Daoy (cell line): ENCODE measurements at places on chromosomes 11 and 22. TPM values are rescaled to one million over a fixed set of nuclear protein-coding genes. Genes with fewer than 3 reads are reported as not detected.

DNA sequence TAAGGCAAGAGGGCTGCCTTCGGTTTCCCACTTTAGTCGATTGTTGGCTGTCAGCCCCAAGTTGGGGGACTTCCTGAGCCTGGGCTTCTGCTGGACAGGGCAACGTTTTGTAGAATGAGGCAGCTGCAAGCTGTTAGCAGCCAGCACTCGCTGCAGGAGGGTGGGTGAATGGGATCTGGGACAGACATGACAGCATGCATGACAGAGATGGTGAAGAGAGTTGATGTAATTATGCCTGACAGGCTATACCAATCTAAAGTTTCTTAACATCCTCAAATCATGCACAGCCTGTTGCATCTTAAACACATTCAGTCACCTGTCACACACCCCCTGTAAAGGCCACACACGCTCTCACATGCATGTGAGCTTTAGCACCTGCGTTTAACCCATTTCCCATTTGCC is 49.2 kb downstream of the CWC15 start:
- DNase-seq: no peak

GRCh38 chr22:43159484-43160178 is 8.3 kb downstream of the TSPO start:
- peak; percentile 57 for DNase-seq

DNA sequence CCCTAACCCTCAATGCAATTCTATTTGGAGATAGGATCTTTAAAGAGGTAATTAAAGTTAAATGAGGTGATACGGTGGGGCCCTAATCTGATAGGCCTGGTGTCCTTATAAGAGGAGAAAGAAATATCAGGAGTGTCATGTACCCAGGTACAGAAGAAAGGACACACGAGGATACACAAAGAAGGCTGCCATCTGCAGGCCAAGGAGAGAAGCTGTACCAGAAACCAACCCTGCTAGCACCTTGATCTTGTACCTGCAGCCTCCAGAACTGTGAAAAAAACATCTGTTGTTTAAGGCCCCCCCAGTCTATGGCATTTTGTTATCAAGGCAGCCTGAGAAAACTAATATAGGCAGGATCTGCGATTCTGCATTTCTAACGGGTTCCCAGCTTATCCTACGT is 44.2 kb downstream of the FBXO7 start:
- no peak for DNase-seq

- peak; percentile 97 for DNase-seq
Observed at GRCh38 chr11:33690290-33691065, 10.1 kb downstream of the C11orf91 start.

DNA sequence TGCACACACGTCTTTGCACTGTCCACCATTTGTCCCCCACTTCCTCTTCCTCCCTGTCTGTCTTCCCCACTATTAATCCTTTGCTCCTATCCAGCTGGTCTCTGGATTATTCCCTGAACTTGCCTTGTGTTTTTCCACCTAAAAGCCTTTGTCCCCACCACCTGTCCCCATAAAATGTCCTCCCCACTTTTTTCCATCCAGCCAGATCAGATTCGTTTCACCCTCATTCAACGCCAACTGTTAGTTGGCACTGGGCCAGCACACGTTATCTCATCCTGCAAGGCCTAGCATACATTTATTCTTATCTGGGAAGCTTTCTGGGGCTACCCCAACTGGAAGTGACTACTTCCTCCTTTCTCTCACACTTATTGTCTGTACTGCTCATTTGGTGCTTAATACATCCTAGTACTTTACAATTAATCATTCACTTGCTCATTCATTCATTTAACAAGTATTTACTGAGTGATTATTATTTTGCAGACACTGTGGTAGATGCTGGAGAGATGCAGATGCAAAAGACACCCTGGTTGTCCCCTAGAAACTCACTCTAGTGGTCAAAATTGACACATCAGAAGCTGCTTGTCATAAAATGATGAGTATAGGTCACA is 96.2 kb downstream of the RASSF10 start:
- DNase-seq: no peak

The VSIG2 gene
- not detected in 2 replicates for total RNA-seq

The OR5A1 gene
- total RNA-seq: not detected in 2 replicates

- no peak for DNase-seq
Observed at GRCh38 chr11:8757047-8757446, 74.5 kb downstream of the RPL27A start.

The HPX gene
- 0.06 TPM in 1 of 2 replicates, not detected in the other for total RNA-seq

DNA sequence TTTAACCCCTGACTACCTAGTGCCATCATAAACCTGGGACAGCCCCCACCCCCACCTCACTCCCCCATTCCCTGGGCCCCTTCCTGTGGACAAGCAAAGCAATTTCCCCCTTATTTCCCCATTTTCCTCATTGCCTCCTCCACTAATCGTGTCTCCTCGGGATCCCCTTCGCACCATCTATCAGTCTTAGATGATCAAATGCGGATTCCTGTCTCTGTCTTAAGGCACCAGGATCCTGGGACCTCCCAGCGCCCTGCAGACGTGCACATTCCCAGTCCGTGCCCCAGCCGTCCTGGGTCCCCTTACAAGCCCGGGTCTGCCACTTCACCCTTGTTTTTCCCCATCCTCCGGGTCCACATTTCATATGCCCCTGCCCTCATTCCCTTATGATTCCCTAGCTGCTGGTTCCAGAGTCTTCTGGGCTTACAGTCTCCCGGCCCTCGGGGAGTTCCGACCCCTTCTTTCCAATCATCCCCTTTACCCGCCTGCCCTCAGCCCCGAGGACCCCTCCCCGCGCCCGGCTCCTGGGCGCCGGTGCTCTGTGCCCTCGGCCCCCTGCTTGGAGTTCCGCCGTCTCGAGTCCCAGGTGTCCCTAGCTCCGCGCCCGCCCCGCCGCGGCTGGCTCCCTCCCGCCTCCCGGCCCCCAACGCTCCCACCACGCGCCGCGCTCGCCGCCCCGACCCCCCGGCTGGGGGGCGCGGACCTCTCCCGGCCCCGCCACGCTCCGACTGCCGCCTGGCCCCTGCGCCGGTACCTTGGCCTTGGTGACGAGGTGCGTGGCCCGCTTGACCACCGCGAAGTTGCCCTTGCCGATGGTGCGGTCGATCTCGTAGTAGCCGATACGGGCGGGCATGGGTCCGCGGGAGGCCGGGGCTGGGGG is 599 bp downstream of the SIK3 start:
- peak; percentile 39 for DNase-seq

The OTOG gene
- not detected in 2 replicates for total RNA-seq

The CADM1 gene
- total RNA-seq: 91.4 and 101 TPM in 2 replicates

The BACE1-AS gene
- total RNA-seq: 1.4 and 2.9 TPM in 2 replicates

GRCh38 chr11:48001438-48002021 is 21.2 kb downstream of the PTPRJ start:
- DNase-seq: peak; percentile 45

DNA sequence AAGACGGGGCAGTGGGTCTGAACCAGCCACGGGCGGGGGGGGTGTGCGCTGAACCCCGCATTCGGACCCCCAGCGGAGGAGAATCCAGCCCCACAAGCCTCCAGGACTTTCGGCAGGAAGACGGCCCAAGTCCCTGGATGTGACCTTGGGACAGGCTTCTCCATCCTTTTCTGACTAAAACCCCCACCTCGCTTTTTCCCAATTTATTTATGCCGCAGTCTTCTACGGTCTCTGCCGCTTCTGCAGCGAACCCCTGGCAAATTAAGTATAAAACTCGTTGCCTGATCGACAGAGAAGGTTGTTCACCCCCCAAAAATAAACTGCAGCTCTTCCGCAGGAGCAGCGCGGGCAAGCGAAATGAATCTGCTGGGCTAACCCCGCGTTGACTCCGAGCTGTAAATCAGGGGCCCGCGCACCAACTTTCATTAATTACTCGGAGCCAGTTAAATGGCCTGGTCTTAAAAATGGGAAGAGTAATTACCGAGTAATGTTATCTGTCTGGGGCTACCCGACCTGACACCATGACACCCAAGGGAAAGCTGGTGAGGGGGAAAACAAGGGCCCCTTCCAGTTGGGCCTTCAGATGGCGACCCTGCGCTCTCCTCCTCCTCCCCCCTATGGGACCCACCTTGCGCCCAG is 6.6 kb downstream of the WT1 start:
- DNase-seq: no peak

GRCh38 chr22:48320683-48321451 is 1506.8 kb downstream of the BRD1 start:
- DNase-seq: no peak

The SNRPD3 gene
- total RNA-seq: 201 and 204 TPM in 2 replicates

GRCh38 chr11:124233376-124233775 is 7.5 kb upstream of the OR8G1 start:
- no peak for DNase-seq

The ANO5 gene
- 1.3 and 1.4 TPM in 2 replicates for total RNA-seq

GRCh38 chr11:59283825-59284772 is 71.4 kb upstream of the MPEG1 start:
- DNase-seq: peak; percentile 15

The MTNR1B gene
- total RNA-seq: not detected in 2 replicates

DNA sequence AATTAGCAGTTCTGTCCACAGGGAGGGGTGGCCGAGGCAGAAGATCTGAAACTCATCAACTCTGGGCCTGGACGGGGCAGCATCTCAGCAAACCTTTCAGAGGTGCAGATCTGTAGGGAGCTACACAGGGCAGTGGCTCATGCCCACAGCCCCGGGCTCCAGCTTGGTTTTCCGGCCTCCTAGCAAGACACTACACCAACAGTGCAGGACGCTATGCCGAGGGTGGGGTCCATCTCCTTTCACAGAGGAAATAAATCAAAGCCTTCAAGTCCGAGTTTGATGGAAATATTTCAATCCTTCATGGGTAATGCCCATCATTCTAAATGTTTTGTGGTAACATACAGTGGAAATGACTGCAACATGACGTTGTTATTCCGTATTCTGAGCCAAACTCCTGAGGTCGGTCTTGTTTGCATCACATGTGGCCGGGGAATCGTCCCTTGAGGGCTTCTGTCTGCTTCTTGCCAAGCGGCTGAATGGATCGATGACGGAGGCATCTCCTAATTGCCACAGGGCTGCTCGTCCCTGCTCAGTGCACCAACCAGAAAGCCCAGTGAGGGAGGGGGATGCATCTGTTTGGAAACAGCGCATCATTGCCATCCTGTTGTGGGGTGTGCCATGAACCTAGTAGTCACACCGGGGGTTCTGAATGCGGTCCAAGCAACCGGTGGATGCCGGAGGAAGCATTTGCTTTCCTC is 30.0 kb downstream of the LINC01488 start:
- DNase-seq: no peak

The GGTLC3 gene
- not detected in 2 replicates for total RNA-seq

The P4HA3 gene
- 1.5 and 2.5 TPM in 2 replicates for total RNA-seq

DNA sequence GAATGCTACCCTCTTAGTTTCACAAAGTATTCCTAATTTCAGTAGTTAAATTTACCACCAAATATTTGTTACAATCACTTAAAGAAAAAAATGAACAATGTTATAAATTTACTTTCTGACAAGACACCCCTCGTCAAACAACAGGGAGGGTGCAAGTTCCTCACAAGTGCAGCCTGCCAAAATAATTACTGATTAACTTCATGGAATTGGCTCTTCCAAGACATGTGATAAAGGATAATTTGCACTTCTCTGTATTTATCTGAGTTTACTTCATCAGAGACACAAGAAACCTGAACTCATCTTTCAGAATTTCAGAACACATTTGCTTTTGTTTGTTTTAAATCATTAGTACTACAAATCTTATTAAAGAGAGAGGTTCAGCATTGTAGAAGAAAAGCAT is 66.5 kb downstream of the LARGE2 start:
- no peak for DNase-seq

DNA sequence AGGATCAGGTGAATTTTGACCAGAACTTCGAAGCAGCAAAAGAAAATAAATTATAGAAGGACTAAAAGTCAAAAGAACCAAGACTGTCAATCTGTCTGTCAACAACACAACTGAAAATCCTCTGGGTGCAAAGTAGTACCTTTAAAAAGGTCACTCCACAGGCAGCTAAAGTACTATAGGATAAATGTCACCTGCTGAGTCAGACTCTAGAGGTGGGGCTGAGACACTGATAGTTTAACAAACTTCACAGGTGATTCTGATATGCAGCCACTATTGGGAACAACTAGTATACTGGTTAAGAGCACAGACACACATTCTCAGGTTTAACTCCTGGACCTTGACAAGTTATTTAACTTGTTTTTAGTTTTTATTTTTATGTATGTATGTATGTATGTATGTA is 107.3 kb downstream of the FCHSD2 start:
- DNase-seq: no peak

DNA sequence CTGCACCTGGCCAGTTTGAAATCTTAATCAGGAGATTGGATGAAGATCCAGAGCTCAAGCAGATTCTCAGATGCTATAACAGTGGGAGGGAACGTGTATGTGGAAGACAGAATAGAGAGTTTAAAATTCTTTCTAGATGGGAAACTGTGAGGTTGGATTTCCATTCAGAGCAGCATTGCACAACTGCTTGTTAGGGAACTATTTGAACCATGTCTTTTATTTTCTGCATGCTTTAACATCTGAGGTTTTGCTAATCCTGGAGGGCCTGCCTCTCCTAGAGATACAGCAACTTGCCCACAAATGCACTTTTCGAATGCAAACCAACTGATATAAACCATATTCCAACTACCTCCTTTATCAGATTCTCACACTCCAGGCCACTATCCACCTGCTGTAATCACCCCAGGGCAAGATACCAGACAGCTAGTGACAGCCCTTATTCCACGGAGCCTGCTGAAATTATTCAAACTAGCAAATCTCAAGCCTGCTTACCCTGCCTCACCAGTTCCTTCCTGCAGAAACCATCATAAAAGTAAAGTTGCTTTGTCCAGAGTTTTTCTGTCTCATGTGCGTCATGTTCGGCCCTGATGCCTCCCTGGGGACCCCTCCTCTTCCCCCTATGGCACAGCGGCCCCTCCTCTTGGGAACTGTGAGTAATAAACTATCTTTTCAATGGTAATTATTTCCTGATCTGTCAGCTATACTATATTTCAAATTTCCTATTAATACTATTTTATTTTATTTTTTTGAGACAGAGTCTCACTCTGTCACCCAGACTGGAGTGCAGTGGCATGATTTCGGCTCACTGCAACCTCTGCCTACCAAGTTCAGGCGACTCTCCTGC is 18.4 kb upstream of the SEC14L4 start:
- no peak for DNase-seq
